ENCODE measurements at places on chromosomes 2 and 18. TPM values are rescaled to one million over a fixed set of nuclear protein-coding genes. Genes with fewer than 3 reads are reported as not detected.

VWA3B gene
- not detected for total RNA-seq

FOSL2 gene
- total RNA-seq = 72.5 TPM

NEU4 gene
- not detected for total RNA-seq

TUBA3E gene
- not detected for total RNA-seq

KATNAL2 gene
- 0.98 TPM for total RNA-seq

TLX2 gene
- not detected for total RNA-seq

KCNJ13 gene
- not detected for total RNA-seq

UGT1A4 gene
- total RNA-seq = not detected

L3MBTL4 gene
- total RNA-seq = 0.33 TPM

CD302 gene
- 14.4 TPM for total RNA-seq

AMMECR1L gene
- total RNA-seq = 23.5 TPM

SCG2 gene
- total RNA-seq = not detected

TNFRSF11A gene
- total RNA-seq = 11.9 TPM

SLC4A3 gene
- 0.10 TPM for total RNA-seq

TMEM247 gene
- total RNA-seq = not detected

TMEM198 gene
- total RNA-seq = not detected

COL6A3 gene
- total RNA-seq = 25.7 TPM

CRACDL gene
- total RNA-seq = 11.1 TPM

CERKL gene
- not detected for total RNA-seq

NDUFS1 gene
- total RNA-seq = 93.1 TPM

MROH2A gene
- not detected for total RNA-seq

CWC22 gene
- 14.0 TPM for total RNA-seq
